ENCODE measurements at places on chromosomes 3 and 15.

GRCh38 chr3:147141516-147142288 is 264.6 kb downstream of the ZIC4 start:
- DNase-seq = no peak

DNA sequence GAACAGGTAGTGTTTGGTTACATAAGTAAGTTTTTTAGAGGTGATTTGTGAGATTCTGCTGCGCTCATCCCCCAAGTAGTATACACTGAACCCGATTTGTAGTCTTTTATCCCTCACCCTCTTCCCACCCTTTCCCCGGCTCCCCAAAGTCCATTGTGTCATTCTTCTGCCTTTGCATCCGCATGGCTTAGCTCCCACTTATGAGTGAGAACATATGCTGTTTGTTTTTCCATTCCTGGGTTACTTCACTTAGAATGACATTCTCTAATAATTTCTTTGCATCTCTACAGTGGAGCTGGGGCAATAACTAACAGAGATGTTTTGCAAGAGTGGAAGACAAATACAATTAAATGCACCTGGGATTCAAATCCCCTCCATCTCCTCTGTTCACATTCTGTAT is 93.2 kb downstream of the TP63 start:
- no peak for DNase-seq

GRCh38 chr15:91967935-91968606 is 114.6 kb downstream of the SLCO3A1 start:
- DNase-seq = no peak

DNA sequence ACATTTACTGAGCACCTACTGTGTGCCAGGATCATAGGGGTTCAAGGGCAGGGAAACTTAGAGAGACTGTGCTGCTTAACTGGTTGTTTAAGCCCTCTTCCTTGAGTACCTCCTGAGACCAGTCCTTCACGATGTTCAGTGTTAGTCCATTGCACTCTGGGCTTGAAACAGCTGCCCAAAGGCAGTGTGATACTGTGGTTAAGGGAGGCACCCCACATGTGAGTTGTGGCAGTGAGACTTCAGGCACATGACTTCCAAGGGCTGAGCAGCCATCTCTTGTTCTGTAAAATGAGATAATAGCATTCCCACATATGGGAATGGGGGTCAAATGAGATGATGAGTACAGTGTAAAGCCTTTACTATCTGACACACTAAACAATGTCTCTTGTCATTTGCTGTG is 75.1 kb downstream of the LINGO1 start:
- DNase-seq = no peak

DNA sequence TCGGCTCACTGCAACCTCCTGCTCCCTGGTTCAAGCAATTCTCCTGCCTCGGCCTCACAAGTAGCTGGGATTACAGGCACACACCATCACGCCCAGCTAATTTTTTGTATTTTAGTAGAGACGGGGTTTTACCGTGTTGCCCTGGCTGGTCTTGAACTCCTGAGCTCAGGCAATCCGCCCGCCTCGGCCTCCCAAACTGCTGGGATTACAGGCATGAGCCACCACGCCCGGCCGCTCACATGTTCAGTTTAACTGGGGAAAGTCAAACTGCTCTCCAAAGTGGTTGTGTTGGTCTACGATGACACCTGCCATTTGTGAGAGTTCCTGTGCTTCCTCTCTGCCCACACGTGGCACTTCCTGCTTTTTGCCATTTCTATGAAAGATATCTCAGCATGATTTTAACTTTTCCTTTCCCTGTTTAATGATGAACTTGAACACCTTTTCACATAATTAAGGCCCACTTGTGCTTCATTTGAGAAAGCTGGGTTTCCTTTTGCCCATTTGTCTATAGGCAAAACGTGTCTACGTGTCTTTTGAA is 877 bp upstream of the GP5 start:
- no peak for DNase-seq

DNA sequence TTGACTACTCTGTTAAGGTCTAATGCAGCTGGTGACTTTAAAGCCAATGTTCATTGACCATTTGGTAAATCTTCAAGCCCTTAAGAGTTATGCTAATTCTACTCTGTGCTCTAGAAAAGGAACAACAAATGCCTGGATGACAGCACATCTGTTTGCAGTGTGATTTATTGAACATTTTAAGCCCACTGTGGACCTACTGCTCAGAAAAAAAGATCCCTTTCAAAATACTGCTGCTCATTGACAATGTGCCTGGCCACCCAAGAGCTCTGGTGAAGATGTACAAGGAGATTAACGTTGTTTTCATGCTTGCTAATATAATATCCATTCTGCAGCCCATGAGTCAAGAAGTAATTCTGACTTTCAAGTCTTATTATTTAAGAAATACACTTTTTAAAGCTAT is 110.8 kb downstream of the TBC1D5 start:
- DNase-seq = no peak

- DNase-seq = no peak
These were observed 62.0 kb upstream of the SLC2A2 start for GRCh38 chr3:171088496-171088895.

DNA sequence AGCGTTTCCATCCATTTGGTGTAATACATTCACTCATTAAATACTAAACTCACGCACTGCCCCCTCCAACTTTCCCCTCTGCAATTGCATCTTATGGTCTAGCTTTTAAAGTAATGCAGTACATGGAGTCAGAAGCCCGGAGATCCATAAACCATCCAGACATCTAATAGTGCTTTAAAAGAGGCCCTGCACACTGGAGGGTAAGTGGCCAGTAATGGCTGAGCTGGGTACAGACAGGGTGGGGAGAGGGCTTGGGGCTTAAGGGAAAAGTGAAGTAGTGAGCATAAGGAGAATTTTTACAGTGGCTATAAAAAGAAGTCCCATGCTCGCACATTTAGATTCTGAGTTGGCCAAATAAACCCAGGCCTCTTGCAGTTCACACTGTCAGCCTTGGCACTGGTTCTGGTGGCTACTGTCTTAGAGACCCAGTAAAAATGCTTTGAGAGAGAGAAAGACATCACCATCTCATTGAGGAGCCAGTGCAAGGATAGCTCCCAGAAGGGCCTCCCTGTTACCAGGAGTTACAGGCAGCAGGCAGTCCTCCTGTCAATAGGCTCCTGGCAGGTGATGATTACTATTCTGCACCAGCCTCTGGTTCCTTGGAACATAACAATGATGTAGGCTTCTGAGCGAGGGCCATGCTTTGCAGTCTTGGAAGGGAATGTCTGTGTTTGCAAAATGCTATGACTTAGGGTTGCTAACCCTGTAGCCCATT is 112.6 kb upstream of the NEO1 start:
- DNase-seq = no peak

DNA sequence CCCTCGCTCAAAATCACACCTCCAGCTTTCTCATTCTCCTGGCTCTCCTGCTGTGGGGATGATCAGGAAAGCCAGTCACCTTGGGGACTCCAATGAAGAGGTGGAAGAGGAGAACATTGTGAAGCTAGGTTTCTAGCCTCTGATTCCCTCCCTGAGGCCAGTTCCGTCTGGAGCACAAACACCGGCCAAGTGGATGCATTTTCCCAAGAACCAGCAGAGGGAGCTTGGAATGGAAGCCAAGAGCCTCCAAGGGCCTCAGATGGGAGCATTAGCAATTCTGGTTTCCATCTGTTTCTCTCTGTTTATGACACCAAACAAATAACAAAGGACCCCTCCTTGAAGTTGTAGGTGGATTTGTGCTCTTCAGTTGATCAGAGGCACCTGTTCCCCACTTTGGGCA is 40.6 kb upstream of the NMNAT3 start:
- DNase-seq = peak; percentile 21

DNA sequence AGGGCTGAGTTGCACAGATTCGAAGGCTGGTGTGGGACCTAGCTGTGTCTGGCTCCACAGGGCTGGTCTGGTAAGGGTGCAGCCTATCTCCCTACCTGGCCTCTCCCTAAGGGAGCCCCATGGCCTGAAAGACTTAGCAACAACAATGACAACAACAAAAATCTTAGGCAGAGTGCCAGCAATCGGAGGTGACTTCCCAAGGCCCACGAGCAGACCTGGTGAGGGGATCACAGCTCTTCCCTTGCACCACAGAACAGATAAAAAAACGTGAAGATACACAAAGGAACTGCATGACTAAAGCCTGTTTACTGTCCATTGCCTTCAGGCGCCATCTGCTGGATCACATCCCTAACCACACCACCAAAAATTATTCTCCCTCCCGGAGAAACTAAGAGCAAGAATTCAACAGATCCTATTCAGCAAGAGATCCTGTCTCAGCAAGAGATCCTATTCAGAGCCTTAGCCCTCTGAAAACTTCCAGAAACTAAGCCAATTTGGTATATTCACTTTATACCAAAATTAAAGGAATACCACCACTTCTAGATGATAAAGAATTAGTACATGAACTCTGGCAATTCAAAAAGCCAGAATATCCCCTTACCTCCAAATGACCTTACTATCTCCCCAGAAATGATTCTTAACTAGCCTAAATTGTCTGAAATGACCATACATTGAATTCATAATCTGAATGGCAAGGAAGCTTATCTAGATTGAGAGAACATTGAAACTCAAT is 24.1 kb upstream of the OR5K4 start:
- peak; percentile 11 for DNase-seq

- DNase-seq = no peak
These were observed 532.1 kb upstream of the SEMA6D start for GRCh38 chr15:47184908-47185801.

- no peak for DNase-seq
These were observed 1.6 kb upstream of the TXNRD3 start for GRCh38 chr3:126656371-126657134.

GRCh38 chr3:146246526-146246925 is 4.4 kb downstream of the PLSCR4 start:
- DNase-seq = no peak

- no peak for DNase-seq
These were observed 64.2 kb upstream of the MME start for GRCh38 chr3:155015776-155016436.

DNA sequence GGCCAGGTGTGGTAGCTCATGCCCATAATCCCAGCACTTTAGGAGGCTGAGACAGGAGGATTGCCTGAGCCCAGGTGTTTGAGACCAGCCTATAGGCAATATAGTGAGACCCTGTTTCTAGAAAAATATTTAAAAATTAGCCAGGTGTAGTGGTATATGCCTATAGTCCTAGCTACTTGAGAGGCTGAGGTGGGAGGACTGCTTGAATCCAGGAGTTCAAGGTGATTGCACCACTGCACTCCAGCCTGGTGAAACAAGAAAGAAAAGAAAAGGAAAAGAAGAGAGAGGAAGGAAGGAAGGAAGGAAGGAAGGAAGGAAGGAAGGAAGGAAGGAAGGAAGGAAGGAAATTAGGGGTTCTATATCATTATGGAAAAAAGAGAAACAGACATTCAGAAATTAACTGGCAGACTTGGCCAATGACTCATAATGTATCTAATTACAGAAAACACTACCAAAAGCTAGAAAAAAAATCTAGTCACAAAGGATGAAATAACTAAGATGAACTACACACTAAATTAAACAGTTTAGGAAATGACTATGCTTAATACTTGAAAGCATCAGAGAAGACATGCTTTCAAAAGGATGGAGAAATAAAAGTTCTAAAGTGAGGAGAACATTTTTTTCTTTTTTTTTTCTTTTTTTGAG is 45.4 kb upstream of the TERB2 start:
- no peak for DNase-seq

DNA sequence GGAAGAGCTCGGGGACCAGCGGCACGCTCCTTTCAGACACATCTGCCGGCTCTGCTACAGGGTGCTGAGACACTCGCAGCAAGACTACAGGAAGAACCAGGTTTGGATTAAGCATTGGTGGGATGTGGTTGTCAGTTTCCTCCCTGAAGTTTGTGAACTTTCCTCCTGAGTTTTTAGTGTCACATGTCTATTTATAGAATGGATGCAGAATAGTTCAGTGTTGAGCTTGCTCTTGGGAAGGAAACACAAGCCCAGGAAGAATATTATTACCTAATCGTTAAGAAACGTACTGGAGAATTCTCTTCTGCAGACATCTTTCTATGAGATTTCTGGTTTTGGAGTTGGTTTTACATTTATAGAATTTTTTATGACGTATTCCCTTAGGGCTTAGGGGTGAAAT is 172.0 kb downstream of the ITPR1 start:
- DNase-seq = no peak

DNA sequence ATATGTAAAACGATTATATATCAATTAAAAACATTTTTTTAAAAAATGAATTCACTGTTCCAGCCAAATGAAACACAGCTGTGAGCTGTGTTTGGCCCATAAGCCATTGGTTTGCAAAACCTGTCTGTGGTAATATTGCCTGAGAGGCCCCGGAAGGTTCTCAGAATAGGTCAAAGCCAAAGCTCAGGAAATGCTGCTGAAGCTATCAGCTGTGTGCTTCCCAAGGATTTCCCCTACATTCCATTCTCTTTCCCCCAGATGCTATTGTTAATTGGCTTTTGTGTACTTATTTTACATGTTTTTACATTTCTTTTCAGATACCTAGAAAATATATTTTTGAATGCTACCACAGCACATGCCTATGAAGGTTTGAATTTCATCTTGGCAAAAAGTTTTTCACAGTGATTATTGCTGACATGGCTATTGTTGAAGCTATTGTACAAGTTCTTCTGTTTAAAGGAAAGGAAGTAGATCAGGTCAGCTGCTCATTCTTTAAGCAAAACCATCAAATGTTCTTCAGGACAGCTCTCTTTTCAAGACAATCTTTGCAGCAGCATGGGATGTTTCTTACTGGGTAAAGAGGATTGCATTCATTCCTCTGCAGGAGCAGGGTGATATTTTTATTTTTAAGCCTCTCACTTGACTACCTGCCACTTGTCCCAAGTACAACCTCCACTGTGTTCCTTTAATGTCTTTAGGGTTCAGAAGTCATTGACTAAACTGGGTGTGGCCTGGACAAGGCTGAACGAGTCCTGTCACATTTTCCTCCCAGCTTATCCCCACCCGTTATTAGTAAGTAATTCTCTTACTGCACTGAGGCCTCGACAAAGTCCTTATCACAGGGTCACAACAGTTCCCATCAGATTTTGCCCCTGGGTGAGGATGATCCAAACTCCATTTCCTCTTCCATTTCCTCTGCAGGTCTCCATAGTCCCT is 26.3 kb upstream of the BNC1 start:
- no peak for DNase-seq

DNA sequence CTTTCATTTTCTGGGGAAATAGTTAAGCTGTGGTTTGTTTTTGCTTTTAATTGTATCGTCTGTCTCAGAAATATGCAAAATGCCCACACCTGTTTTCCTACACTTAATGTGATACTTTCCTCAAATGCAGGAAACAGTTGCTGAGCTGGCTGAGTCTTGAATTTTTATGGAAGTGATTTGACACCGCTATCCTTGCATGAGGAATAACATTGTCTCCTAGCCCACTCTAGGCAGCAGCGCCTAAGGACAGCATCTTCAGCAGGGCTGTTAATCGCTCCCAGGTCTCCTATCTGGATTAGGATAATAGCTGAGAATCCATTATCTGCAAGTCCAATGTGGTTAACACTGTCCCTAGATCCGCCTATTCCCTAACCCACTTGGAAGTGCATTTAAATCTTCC is 132.6 kb upstream of the NR2E3 start:
- no peak for DNase-seq

DNA sequence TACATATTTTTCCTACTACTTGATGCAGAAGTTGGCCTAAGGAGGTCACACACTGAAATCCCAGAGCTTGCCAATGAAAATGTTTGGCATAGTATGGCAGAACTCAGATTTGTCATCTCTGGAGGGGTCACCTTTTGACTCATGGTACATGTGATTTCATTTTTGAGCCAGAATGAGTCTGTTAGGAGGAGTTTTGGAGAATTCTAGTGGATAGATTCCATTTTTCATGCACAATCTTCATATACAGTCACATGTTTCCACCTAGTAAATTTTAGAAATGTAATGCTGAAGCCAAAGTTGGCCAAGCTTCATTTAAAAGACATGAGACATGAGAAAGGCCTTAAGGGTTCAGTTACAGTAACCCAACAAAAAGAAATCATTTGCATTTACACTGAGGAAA is 97.8 kb upstream of the IGSF10 start:
- no peak for DNase-seq

GRCh38 chr15:71651750-71652186 is 158.6 kb upstream of the NR2E3 start:
- DNase-seq = no peak

Data from HuH-7.5 (cell line).